Glomerular endothelial cell (primary cell): ENCODE measurements at places on chromosomes 2 and 18. TPM values are rescaled to one million over a fixed set of nuclear protein-coding genes. Genes with fewer than 3 reads are reported as not detected.

- DNase-seq, result no peak
Observed at GRCh38 chr2:12310399-12310798, 406.3 kb upstream of the TRIB2 start.

DNA sequence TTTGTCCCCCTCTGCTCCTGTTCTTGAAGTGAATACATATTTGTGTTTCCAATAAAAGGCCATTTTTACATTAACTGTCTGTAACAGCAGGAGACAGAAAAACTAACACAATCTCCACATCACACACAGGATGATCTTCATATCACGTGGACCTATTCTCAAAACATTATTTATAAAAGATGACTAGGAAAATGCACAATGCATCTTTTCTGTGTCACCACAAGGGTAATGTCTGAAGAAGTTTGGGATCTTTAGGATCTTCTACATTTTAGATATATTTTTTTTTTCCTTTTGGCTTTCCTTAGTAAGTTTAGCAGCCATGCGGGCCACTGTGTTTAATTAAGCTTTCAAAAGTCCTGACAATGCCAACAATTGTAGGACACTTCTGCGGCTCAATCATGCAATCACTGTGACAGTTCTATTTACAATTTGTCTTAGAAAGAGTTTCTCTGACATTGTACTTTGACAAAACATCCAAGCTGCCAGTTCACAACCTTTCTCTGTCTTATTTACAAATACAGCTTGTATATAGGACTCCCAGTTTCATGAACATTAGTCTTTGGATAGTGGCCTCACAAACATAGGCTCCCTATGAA is 12.3 kb downstream of the BCL11A start:
- no peak for DNase-seq

The ACYP2 gene
- 7.1 and 9.0 TPM in 2 replicates for total RNA-seq

The LIMS3 gene
- 35.2 and 39.3 TPM in 2 replicates for total RNA-seq

The CFC1 gene
- total RNA-seq, result not detected in 2 replicates

GRCh38 chr2:190425221-190425866 is 17.2 kb downstream of the MFSD6 start:
- no peak for DNase-seq

The NTSR2 gene
- not detected in 2 replicates for total RNA-seq

The OBSL1 gene
- 11.9 and 20.6 TPM in 2 replicates for total RNA-seq

DNA sequence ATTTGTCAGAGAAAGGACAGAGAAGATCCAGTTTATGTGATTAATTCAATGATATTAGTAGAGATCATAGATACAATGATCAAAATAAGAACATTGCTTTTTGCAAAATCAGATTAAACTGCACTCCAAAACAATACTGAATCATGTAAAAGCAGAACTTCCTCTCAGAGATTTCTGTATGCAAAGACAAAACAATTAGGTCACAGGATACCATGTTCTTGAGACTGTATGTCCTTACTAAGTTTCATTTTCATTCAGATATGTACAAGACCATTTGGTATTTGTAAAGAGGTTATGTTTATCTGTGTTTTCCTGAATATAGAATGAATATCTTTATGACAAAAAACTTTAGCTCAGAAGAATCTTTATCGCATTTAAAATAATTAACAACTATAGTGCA is 161.8 kb downstream of the DLGAP1 start:
- no peak for DNase-seq

DNA sequence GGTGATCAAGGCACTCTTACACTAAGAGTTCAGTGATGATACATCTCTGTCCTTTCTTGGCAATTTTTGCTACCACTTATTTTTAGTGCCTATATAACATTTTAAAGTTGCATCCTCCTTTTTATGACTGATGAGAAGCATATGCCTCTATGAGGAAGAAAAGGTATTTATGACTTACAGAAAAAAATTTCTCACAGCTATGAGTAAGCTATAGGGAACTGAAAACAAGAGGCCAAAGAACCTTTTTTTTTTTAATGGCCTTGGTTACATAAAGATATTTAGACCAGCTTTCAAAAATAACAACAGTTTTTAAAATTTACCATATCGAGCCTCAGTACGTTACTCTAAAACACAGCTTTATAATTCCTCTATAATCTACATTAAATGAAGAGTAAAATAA is 21.3 kb downstream of the MBD5 start:
- DNase-seq, result no peak

- no peak for DNase-seq
Observed at GRCh38 chr18:23532848-23533247, 29.5 kb downstream of the RMC1 start.

DNA sequence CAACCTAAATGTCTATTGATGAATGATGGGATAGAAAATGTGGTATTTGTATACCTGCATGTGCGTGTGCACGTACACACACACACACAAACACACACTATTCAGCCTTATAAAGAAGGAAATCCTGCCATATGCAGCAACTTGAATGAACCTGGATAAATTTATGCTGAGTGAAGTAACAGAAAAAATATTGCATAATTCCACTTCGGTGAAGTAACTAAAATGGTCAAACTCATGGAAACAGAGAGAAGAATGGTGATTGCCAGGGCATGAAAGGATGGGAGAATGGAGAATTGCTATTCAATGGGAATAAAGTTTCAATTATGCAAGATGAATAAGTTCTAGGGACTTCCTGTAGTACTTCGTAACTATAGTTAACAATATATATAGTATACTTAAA is 95.5 kb upstream of the SCN1A start:
- DNase-seq, result no peak

- no peak for DNase-seq
Observed at GRCh38 chr2:58194458-58194857, 46.7 kb downstream of the FANCL start.

The KIF1A gene
- total RNA-seq, result 0.97 and 1.2 TPM in 2 replicates

The SNRNP27 gene
- total RNA-seq, result 49.3 and 66.6 TPM in 2 replicates

- DNase-seq, result no peak
Observed at GRCh38 chr2:188382107-188382506, 90.4 kb downstream of the GULP1 start.

GRCh38 chr2:187274146-187274545 is 173.9 kb downstream of the CALCRL start:
- no peak for DNase-seq

GRCh38 chr18:3424280-3424890 is 25.6 kb upstream of the TGIF1 start:
- DNase-seq, result no peak

The ATP8B1 gene
- 56.7 and 68.8 TPM in 2 replicates for total RNA-seq

GRCh38 chr2:47270421-47270820 is 115.3 kb upstream of the STPG4 start:
- no peak for DNase-seq

The DYNAP gene
- not detected in 2 replicates for total RNA-seq

- no peak for DNase-seq
Observed at GRCh38 chr2:204264621-204265140, 280.6 kb upstream of the PARD3B start.

The RAB6C gene
- not detected in 2 replicates for total RNA-seq

DNA sequence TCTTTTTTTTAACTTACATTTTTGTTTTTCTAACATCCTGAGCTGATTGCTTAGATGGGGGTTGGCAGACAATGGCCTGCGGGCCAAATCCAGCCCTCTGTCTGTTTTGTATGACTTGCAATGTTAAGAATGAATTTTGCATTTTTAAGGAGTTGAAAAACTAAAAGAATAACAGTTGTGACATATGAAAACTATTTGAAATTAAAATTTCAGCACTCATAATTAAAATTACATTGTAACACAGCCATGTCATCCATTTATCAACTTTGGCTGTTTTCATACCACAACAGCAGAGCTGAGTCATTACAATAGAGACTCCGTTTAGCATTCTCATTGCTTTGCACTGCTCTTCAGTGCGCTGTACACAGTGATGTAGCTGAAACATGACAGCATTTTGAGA is 94.1 kb upstream of the MC4R start:
- no peak for DNase-seq

The MTLN gene
- 39.0 and 66.7 TPM in 2 replicates for total RNA-seq

The L3MBTL4 gene
- 0.53 and 1.3 TPM in 2 replicates for total RNA-seq

GRCh38 chr2:172395503-172395902 is 31.9 kb upstream of the ITGA6 start:
- no peak for DNase-seq

The MAP3K19 gene
- not detected in 2 replicates for total RNA-seq

GRCh38 chr2:236536727-236537398 is 32.8 kb upstream of the ACKR3 start:
- DNase-seq, result no peak

GRCh38 chr2:135701442-135701841 is 40.2 kb upstream of the UBXN4 start:
- DNase-seq, result no peak

- DNase-seq, result no peak
Observed at GRCh38 chr2:66421612-66422011, 13.3 kb upstream of the MEIS1 start.

DNA sequence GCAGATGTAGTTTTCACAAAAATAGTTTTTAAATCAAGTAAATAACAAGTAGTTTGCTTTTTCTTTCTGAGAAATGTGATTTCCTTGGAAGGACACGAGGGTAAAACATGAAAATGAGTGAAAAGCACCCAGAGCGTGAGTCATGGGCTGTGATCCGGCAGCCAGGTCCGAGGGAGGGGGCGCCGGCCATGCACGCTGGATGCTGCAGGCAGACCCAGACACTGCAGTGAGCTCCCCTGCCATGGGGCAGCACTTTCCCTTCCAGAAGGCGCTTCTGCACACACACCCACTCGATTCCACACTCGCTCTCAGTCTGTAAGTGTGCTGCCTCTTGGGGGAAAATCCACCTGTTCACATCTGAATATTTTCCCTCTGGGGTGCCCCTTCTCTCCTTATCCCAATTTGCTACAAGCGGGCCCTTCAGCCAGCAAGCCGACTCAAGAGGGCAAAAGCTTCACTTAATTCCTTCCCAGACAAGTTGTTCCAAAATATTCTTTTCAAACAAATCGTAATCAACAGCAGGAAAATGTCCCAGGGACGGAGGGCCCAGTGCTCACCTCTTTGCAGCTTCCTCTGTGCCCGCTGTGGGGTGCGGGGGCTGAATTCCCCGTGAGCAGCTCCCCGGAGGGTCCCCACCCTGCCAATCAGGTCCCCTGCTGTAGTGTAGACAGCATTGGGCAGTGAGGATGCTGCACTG is 87.0 kb upstream of the ID2 start:
- DNase-seq, result no peak

The ING5 gene
- 7.9 and 16.2 TPM in 2 replicates for total RNA-seq

GRCh38 chr2:164969909-164970690 is 14.8 kb upstream of the SLC38A11 start:
- no peak for DNase-seq

The KCNG2 gene
- total RNA-seq, result not detected in 2 replicates

The PROKR1 gene
- total RNA-seq, result not detected in 2 replicates

The FNDC4 gene
- total RNA-seq, result 27.5 and 34.3 TPM in 2 replicates

The RHBDD1 gene
- total RNA-seq, result 9.9 and 34.7 TPM in 2 replicates

GRCh38 chr2:85852152-85852840 is 36.5 kb downstream of the ST3GAL5 start:
- no peak for DNase-seq

- DNase-seq, result no peak
Observed at GRCh38 chr2:28956890-28957289, 24.2 kb upstream of the TOGARAM2 start.

The SLC25A12 gene
- 11.7 and 13.8 TPM in 2 replicates for total RNA-seq

DNA sequence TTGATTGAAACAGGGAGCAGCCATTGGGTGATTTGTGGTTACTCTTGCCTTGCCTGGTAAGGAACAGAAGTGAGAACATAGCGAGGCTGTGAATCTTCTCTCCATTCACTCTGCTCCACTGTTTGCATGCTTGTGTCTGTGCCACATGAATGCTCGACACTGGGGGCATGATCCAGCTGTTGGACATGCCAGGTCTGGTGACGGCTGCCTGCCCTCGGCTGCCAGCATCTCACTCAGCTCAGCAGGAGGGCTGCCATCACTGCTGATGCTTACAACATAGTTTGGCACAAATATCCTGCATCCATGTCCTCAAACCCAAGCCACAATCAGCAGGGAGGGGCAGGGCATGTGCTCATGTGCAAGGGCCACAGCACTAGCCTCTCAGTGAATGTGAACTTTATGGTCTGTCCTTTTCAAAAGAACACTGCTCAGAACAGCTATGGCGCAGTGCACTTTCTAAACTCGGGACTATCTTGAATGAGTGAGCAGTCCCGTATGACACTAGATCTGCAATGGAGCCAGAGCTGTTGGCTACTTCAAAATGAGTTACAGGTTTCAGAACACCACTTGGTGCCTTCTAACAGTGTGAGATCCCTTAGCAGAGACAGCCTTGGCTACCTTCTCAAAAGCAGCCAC is 126.3 kb downstream of the NRP2 start:
- no peak for DNase-seq

The MYO7B gene
- total RNA-seq, result 0.05 and 1.2 TPM in 2 replicates

The CDH2 gene
- total RNA-seq, result 47.9 and 104 TPM in 2 replicates

GRCh38 chr2:45438872-45439665 is 172.0 kb downstream of the SRBD1 start:
- DNase-seq, result no peak

GRCh38 chr2:120858361-120859106 is 122.9 kb downstream of the GLI2 start:
- no peak for DNase-seq

The SERPINB10 gene
- total RNA-seq, result not detected in 2 replicates

- DNase-seq, result no peak
Observed at GRCh38 chr2:159620796-159621195, 4.4 kb upstream of the BAZ2B start.

- no peak for DNase-seq
Observed at GRCh38 chr2:20064841-20065240, 13.4 kb upstream of the LAPTM4A start.
